ENCODE measurements at places on chromosomes 6 and 20.

- no peak for DNase-seq
These were observed 429.7 kb downstream of the EPHA7 start for GRCh38 chr6:92989656-92990055.

DNA sequence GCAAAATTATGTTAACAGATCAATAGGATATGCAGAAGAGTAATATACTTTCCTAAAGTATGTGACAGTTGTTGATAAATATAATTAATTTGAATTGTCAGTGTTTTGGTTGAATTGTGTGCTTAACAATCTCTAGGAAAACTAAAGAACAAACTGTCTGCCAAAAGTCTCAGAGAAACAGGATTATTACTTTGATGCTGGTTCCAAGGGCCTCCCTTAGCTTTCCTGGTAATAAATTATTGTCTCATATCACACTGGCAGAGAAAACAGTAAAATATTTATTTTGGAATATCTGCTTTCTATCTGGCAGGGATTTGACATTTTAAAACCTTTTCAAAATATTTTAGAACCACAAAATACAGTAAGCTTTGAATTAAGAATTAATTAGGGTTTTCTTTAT, 40.1 kb upstream of the CARMIL1 start:
- no peak for DNase-seq

GRCh38 chr20:48329676-48330664, 497.8 kb downstream of the PREX1 start:
- DNase-seq = no peak

GRCh38 chr6:37200085-37200484, 30.1 kb downstream of the PIM1 start:
- no peak for DNase-seq

DNA sequence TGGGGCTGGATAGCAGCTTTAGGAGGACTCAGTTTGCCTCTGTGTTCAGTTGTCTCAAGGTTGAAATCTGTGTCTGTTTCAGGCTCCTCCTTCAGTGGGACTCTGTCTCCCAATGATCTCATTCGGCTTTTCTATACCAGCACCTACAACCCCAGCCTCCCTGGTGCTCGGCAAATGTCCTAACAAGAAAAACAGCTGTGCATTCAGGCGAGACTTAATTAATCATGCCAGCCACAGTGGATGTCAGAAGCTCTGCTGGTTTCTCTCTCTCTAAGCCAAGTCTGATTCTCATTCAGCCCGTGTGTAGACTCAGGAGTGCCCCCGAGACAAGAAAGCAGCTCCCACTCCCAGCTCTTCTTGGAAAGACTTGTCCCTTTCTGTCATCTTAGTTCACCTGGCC, 46.8 kb downstream of the SUN5 start:
- DNase-seq = no peak

- no peak for DNase-seq
These were observed 463.5 kb upstream of the FLRT3 start for GRCh38 chr20:14800707-14801425.

DNA sequence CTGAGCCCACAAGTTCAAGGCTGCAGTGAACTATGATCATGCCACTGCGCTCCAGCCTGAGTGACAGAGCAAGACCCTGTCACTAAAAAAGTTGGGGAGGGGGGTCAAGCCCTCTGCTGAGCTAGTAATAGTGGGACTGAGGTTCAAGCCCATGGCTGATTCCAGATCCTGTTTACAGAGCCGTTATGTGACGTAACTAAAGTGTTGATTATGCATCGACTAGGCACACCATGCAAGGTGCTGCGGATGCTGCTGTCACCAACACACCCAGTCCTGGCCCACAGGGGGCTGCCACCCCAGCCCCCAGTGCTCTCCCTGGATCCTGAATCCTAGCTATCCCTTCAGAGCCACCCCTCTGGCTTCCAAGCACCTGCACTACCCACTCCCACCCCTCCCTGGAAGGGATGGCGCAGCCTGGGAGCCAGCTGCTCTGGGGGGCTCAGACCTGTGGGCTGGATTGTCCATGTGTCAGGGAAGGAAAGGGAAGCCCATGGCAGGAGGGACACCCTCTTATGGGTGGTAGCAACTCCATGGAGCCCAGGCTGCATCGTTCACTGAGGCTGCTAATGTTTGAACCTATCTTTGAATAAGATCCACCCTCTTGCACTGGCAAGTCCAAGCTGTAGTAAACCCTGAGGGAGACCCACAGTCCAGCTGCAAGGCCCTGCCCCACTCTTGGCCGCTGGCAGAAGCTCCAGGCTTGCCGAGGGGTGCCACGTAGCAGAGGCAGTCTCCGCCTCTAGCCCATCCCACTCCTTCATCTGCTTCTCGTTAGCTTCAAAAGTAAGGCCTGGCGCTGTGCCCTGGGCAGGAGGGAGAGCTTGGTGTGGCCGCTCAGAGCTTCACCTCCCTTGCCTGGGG, 95.0 kb downstream of the SNX5 start:
- DNase-seq = no peak

DNA sequence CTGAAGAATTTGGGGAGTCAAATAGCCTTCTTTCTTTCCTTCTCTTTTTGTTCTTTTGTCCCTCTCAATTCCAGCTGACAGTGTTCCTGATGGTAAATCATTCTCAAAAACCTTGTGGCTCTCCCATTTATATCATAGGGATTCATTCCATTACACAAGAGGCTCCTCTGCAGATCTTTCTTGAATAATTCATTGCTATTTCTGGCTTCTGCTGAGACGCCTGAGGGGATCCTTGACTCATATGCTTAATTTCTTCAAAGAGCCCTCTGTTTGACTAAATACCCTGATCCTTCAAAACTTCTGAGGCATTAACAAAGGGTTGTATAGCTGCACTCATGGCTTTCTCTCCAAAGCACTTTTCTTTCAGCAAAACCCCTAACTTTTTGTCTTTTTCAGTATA, 289.3 kb downstream of the FARS2 start:
- no peak for DNase-seq

GRCh38 chr20:58005581-58006345, 222.7 kb downstream of the ANKRD60 start:
- no peak for DNase-seq

DNA sequence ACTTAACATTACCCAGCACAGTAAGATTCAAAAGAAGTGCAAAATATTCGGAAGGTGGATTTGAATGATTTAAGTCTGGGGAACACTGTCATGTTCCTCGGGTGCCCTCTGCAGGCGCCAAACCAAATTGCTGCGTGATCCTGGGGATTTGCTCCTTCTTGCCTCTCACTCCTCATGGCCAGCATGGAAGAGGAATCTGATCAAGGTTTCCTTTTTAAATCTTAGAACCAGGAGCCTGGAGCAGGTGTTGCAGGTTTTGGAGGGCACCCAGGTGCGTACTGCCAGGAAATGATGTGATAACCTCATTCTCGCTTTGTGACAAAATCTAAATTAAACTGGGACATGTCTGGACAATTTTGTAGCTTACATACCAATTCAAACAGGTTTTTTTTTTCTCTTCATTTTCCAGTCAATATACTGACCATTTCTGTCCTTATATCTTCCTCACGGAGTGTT, 8.1 kb upstream of the PFDN4 start:
- peak; percentile 94 for DNase-seq

DNA sequence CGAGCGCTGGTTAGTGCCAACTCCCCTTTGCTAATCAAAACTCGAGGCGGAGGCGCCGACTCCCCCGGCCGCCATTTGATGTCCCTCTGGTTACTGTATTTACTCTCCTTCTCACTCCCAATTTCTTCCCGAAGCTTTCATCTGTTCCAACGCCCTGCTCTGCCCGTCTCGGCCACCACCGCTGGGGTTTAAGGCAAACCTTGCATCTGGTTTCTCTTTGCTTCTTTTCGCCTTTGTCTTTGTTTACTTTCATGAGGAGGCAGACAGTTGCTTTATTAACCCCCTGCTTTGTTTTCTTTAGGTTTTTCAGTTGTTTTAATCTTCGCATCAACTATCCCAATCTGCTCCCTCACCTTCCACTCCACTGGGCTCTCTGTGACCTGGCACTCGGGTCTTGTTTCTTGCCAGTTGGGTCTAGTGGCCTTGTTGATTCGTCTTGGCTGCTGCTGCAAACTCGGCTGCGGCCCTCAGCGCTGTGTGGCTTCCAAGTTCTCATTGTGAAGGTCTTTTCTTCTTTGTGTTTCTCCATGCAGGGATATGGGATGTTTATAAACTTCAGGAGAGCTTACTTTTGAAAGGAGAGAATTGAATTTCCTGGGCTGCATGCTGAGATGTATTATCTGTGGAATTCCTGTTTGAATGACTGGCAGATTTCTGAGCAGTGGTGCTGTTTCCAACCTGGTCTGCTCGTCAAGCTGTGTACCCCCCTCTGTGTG, 155.1 kb downstream of the CDC5L start:
- no peak for DNase-seq

DNA sequence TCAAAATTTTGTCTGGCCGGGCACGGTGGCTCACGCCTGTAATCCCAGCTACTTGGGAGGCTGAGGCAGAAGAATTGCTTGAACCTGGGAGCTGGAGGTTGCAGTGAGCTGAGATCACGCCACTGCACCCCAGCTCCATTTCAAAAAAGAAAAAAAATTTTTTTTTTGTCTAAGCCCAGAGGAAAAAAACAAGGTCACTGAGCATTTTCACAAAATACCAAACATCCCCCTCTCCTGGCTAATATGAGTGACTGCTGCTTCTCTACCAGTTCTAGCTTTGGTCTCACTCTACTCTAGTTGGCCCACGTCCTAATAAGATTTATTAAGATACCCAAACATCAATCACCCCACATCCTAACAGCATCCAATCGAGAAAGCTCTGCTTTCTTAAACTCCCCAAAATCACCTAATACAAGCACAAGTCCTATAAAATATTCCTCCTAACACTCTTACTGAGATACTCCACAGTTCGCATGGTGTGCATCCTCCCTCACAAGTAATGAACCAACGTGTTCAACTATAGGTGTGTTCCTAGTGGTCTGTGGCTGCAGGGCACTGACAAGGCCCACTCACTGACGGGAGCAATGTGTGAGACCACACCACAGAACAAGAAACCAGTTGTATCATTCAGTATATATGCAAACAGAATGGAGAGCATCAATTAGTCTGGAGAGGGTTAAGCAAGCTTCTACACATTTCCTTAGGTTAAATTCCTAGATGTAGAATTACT, 64.2 kb downstream of the FKBP5 start:
- no peak for DNase-seq

DNA sequence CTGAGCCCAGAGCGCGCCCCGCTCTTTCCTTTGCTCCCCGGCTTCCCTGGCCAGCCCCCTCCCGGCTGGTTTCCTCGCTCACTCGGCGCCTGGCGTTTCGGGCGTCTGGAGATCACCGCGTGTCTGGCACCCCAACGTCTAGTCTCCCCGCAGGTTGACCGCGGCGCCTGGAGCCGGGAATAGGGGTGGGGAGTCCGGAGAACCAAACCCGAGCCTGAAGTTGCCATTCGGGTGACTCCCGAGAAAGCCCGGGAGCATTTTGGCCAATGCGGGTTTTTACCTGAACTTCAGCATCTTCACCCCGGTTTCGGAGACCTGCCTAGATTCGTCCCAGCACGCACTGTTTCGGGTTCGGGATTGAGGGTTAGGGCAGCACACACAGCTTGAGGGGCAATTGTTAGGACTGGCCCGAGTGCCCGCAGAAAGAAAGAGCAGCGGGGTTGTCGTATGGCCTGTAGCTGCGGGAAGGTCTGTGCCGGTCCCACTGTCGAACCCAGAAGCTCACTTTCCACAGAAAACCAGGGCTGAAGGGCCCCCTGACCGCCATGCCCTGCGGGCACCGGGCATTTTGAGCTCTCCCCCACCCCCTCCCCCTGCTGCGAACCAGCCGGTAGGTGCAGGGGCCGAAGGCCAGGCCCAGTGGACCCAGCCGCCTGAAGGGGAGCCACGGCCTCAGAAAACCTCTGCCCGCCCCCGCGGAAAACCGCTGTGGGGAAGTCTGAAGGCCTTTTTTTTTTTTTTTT, 2.1 kb downstream of the FOXP4 start:
- no peak for DNase-seq

DNA sequence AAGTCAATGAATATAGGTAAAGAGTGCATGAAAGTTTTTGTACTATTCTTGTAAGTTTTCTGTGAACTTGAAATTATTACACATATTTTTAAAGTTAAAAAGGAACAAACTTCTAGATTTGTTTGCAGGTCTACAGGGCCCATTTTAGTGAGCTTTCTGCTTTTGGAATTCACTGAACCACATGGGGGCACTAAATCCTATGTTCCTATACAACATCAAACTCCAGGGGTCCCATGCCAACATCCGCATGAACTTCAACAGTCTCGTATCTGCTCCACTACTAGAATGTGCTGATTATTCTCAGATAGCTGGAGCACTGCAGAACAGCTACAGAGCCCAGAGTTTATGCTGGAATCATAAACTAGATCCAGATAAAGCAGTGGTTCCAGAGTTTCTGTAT, 347.9 kb upstream of the SPTLC3 start:
- peak; percentile 42 for DNase-seq

DNA sequence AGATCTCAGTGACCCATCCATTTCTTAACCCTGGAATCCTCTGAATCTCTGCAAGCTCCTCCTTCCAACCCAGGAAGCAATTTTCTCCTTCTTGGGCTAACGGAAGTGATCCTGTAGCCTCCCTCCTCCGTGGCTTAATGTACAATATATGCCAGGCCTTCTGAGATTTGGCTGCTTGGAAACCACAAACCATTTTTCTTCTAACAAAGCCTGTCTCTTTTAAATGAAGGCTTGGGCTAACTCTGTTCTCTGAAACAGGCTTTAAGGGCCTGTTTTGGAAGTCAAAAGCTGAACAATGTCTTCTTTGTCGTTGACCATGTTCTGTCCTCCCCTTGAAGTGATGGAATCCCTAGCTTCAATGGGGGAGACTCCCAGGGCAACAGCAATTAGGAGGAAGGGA, 14.9 kb downstream of the FYN start:
- DNase-seq = no peak

DNA sequence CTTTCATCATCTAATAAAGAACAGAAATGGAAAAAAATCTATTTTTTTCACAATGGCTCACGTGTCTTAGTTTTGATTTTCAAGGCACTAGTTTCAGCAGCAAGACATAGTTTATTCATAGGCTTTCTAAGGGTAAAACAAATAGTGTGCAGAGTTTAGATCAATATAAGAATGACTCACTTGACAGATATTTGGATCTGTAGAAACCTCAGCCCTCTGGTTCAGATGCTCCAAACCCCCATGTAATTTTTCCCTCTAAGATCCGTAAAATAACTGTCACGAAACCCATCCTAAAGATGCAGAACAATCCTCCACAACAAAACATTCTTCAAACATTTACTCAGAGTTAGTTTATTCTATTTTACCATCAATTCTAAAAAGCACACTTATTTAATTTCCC, 43.4 kb downstream of the IYD start:
- no peak for DNase-seq

DNA sequence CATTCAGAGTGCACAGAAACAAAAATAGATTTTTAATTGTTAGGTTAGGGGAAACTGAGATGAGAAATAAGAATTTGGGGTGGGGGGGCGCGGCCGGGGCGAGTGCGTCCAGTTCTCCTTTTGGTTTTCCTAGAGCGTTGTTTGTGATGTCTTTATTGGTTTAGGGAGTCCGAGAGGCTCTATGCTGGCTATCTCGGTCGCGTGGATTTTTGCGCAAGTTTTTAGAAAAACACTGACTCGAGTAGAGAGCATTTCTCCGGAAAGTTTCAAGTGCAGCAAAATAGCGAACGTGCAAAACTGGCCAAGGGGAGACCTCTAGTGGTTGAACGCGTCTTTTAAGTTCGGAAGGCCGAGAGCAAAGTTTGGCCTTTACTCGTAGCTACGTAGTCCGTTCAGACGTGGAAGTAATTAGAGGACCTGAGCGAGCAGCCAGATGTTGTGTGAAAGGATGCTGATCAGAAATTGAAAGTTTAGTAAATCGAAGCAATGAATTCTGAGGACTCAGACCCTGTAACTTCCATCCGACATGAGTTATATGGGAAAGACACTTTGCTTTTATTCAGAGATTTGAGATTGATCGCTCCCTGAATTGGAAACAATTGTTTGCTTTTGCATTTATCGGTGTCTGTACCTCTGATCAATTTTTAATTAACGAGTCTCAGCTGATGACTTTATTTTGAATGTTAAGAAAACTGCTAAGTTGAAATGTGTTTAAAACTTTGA, 2.7 kb downstream of the L3MBTL3 start:
- DNase-seq = peak; percentile 93
